ENCODE measurements at places on chromosomes 3 and 15.

DNA sequence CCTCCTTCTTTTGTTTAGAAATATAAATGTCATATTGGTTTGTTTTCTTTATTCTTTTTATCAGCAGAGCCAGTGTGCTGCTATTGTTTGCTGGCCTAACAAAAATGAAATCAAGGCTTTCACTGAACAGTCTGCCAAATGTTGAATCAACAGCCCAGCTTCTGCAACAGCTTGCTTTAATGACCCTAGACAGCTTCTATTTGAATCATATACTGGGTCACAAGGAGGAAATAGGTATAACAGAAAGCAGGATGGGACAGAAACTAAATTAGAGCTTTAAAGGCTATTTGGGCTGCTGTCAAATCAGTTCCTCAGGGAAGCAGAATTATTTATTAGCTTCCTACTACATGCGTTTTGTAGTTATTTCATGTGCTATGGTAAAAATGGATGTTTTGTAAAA, 12.1 kb upstream of the DNAJC13 start:
- DNase-seq, result no peak

DNA sequence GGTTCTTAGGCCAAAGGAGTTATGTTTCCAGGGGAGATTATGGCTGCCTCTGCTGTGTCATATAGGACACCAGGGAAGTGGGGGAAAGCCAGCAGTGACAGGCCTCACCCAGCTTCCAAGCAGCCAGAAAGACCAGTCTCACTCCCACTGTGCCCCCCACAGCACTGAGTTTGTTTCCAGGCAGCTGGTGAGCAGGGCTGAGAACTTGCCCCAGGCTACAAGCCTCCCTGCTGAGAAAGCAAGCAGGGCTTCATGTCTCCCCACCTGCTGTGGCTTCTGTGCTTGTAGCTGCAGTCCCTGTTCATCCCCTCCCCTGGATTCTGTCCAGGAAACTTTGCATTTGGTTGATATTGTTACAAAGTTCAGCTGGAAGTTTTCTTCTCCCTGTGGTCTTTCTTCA, 376.3 kb downstream of the PDCD6IP start:
- DNase-seq, result no peak

- DNase-seq, result peak; percentile 73
These were observed 1.4 kb upstream of the BHLHE40 start for GRCh38 chr3:4977853-4978203.

- no peak for DNase-seq
These were observed 35.7 kb downstream of the TMEM39A start for GRCh38 chr3:119427669-119428068.

DNA sequence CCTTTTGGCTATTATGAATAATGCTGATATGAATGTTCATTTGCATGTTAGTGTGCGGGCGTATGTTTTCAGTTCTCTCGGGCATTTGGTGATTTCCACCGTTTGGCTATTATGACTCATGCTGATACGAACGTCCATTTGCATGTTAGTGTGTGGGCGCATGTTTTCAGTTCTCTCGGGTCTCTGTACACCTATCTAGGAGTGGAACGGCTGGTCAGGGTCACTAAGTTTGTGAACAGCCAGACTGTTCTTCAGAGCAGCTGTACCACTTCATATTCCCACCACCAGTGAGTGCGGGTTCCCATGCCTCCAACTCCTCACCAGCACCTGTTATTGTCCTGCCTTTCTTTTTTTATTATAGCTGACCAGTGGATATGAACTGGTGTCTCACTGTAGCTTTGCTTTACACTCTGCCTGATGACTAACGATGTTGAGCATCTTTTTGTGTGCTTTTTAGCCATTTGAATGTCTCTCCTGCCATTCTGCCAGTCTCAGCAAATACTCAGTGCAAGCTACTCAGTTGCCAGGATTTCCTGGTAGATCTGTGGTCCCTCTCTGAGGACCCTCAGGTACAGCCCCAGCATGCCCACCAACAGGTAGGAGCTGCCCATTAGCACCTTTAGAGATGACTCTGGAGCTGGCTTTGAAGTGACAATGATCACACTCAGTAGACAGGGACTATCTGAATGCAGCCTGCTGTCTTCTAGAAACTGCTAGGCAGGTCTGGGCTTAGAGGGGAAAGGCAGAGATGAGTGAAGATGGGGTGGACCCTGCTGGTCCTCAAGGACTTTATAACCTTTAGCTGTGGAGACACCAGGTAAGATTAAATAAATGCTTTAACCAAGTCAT, 141.1 kb downstream of the XXYLT1 start:
- DNase-seq, result no peak

DNA sequence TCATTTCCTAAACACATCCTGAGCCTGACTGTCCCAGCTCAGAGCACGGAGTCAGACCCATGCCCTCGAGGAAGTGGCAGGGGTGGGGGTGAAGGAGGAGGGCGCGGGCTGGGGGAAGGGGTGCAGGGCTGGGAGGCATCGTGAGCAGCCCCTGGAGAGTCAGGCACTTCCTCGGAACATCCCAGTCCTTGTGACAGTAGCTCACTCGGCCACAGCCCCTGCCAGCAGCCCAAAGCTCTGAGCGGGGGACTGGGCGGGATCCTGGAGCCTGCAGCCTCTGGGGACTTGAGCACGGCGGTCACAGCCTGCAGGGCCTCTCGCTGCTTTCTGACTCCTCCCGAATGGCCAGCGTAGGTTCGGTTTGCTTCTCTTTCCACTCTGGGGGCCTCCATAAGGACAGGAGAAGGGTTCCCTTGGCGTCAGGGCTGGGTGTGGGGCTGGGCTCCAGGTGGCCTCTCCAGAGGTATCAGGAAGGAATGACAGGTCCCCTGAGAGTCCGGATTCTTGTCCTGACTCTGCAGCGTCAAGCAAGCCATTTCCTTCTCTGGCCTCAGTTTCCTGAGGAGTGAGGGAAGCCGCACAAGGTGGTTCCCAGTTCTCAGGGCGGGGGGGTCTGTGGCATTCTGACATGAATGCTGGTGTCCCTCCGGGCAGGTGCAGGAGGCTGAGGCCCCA, 20.9 kb downstream of the PSTPIP1 start:
- DNase-seq, result no peak

GRCh38 chr15:74870436-74871215, 2.5 kb downstream of the SCAMP2 start:
- no peak for DNase-seq

- no peak for DNase-seq
These were observed 695.5 kb downstream of the EPHA3 start for GRCh38 chr3:89802881-89803280.

GRCh38 chr3:52391096-52391495, 53.8 kb downstream of the SEMA3G start:
- no peak for DNase-seq

DNA sequence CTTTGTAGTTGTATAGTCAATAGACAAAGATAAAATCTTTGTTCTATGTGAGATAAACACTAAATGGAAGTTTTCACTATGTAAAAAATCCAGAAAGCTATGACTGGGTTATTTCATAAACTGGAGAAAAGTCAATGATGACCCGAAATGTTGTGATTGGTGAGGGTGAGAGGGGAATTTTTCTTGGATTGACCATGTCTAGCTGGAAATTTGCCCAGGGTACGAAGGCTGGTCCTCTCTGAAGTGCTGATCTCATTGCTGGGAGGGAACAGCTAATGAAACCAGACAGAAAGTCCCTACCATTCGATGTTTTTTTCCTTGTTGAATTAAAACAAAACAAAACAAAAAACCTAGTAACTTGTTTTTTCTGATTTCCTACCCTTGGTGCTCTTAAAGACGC, 14.3 kb downstream of the TPRG1 start:
- DNase-seq, result no peak

DNA sequence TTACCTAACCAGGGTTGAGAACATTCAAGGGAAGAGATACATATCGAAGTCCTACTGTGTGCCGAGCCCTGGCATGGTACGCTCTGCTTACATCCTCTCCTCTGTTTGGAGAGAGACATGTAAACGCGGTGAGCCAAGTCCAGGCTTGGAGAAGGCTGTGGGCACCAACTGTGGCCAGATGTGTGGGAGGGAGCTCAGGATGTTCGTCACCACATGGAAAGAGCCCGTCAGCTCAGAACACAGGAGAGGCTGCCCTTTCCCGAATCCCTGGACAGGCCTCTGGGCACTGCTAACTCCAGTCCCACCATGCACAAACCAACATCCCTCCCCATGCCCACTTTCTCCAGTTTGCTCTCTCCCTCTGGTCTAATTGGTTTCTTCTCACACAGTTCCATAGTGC, 43.0 kb downstream of the MESD start:
- DNase-seq, result no peak

DNA sequence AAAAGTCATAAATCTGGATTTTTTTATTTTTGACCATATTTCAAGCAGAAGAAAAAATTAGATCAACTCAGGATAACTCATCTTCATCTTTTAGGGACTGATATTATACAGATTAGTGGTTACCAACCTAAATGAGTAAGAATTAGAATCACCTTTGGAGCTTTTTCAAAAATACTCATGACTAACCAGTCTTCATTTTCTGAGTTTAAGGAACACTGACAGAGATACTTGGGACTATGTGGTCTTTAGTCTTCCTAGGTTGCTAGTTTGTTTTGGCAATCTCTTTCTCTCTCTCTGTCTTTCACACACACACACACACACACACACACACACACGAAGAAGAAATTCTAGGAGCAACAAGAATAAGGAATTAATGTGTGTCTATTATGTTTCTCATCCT, 50.1 kb downstream of the TMOD3 start:
- DNase-seq, result no peak

- peak; percentile 28 for DNase-seq
These were observed 158.7 kb downstream of the USP13 start for GRCh38 chr3:179811321-179812095.

- DNase-seq, result no peak
These were observed 967.7 kb downstream of the AGBL1 start for GRCh38 chr15:87047203-87047965.

- no peak for DNase-seq
These were observed 63.2 kb upstream of the TNFSF10 start for GRCh38 chr3:172586436-172586835.

GRCh38 chr15:26178640-26179220, 315.6 kb upstream of the ATP10A start:
- no peak for DNase-seq

DNA sequence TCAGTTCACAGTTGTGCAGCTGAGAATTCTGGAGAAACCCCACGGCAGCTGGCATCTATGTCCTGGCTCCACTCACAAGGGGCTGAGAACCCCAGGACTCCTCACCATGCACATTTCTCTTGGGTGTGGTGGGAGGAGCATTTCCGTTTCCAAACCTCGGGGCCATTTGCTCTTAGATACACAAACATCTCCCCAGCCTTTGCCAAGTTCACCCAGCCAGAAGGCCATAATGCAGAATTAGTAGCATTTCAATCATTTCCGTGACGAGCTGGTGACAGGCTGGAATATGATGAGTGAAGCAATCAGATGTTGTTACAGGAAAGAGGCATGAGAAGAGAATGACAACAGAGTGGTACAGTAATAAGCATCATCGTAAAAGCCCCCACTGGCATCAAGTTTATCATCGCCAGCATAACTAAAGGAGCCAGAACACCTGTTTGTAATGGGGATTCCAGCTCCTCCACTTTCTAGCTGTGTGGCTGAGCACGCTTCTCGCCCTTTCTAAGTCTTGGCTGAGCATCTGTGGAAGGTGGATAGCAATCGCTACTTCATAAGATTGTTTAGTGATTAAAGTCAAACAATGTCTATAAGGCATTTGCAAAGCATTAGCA, 82.0 kb downstream of the LIPC start:
- DNase-seq, result no peak

- no peak for DNase-seq
These were observed 781.7 kb downstream of the MECOM start for GRCh38 chr3:168881804-168882203.

GRCh38 chr3:98556164-98557130, 24.7 kb downstream of the GPR15 start:
- peak; percentile 23 for DNase-seq

GRCh38 chr15:74505837-74506514, 35.0 kb upstream of the ARID3B start:
- no peak for DNase-seq

GRCh38 chr3:28940530-28940929, 340.3 kb upstream of the RBMS3 start:
- DNase-seq, result no peak

GRCh38 chr15:96076350-96076749, 254.2 kb upstream of the NR2F2 start:
- DNase-seq, result no peak

- DNase-seq, result no peak
These were observed 10.8 kb downstream of the LYSMD4 start for GRCh38 chr15:99722406-99722805.

- DNase-seq, result no peak
These were observed 129.2 kb downstream of the CCNL1 start for GRCh38 chr3:157030712-157031111.

DNA sequence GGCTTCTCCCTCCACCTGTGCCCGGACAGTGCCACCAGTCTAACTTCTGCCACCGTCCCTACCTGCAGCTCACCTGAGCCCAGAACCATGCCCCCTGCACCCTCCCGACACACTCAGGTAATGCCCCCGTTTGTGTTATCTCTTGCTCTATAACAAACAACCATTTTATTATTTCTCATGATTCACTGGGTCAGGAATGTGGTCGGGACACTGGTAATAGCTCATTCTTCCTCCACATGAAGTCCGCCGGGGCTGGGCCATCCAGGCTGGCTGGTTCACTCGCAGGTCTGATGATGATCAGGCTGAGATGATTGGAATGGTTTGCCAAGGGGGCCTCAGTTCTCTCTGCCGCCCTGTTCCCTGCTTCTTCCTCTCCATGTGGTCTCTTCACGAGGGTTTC, 20.3 kb upstream of the NR2E3 start:
- DNase-seq, result no peak

GRCh38 chr3:130916507-130917167, 22.8 kb downstream of the ATP2C1 start:
- no peak for DNase-seq

DNA sequence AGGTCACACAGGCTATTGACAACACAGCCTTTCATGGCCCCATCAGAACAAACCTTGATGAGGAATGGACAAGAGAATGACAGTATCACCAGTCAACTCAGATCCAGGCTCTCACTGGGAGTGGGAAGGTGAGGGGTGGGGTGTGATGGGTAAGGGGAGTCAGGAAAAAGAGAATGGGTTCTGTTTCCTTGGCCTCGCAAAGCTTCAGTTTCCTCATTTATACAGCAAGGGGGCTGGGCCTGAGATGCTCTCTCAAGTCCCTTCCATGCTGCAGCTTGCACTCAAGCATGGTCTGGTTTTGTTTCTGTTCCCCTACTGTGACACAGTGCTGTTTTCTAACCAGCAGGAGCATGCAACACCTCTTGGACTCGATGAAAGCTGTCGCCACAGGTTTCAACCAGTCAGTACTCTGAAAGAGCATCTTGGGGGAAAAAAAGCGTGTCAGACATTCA, 65.7 kb upstream of the IL12A start:
- DNase-seq, result no peak

- no peak for DNase-seq
These were observed 36.1 kb downstream of the SELENOT start for GRCh38 chr3:150639262-150639661.

GRCh38 chr3:171266740-171267073, 193.5 kb downstream of the TNIK start:
- DNase-seq, result no peak

Measured in GF-D8 (cell line).